ENCODE measurements at places on chromosomes 3 and 15.

DNA sequence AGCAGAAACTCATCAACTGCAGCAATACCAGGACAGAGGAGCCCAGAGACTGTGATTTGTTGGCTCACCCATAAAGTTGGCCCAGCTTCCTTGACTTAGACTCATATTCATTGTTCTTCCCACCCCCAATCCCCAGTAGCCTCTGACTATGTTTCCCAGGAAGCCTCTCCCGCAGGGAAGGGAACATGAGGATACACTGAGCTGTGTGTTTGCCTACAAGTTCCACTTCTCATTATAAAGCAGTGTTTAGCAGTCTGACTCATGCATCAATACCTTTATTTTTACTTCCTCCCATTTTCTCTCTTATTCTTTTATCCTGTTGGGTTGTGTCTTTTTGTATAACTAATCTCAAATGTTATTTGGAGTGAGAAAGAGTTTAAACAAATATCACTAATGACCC is 111.6 kb upstream of the PHLDB2 start:
- H3K4me1 ChIP-seq = no peaks in the 10 kb centered on the region
- H3K36me3 ChIP-seq = no peaks in the 10 kb centered on the region
- H3K27ac ChIP-seq = no peak overlapping the region
- H3K27me3 ChIP-seq = no peaks in the 10 kb centered on the region
- H3K4me3 ChIP-seq = no peak overlapping the region

DNA sequence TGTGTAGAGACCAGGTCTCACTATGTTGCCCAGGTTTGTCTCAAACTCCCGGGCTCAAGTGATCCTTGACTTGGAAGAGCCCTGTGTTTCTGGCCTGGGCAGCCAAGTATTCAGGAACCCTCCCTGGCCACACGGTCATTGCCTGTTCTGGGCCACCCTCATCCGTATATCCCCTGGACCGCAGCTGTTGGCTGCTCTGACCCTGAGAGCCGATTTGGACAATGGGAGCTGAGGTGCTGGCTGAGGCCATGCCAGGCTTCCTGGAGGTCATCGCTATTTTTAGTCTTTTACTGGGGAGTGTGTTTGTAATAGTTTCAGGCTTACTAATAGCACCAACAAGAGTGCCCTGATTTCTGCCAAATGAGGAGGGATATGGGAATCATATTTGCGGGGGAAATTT is 60.7 kb downstream of the ADAMTS7 start:
- no peak overlapping the region for H3K4me3 ChIP-seq
- H3K27ac ChIP-seq = no peak overlapping the region
- H3K27me3 ChIP-seq = no peaks in the 10 kb centered on the region

DNA sequence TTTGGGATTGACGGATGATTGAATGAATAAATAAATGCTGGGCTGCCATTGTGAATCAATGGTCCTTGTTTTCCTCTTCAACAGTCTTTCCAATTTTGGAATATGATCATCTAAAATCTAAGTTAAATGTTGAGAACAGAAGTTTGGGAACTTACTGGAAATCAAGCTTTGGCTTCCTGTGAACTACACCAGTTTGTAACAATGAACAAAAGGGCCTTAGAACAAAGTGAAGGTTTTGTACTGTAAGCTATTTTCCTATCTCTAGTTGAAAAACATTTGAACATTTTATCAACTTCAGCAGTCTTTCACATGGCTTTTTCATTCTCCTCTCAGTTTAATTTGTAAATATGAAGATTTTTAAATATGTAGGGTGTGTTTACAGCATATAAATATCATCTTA is 66.3 kb downstream of the RUBCN start:
- peaks cover 14% of the 10 kb centered on the region for H3K36me3 ChIP-seq
- H3K4me1 ChIP-seq = no peaks in the 10 kb centered on the region
- H3K4me3 ChIP-seq = no peak overlapping the region
- no peaks in the 10 kb centered on the region for H3K27me3 ChIP-seq
- no peak overlapping the region for H3K27ac ChIP-seq

GRCh38 chr3:46831841-46832240 is 31.4 kb downstream of the MYL3 start:
- H3K4me3 ChIP-seq = no peak overlapping the region
- H3K27ac ChIP-seq = no peak overlapping the region
- H3K4me1 ChIP-seq = no peaks in the 10 kb centered on the region
- no peaks in the 10 kb centered on the region for H3K36me3 ChIP-seq
- DNase-seq = no peak

DNA sequence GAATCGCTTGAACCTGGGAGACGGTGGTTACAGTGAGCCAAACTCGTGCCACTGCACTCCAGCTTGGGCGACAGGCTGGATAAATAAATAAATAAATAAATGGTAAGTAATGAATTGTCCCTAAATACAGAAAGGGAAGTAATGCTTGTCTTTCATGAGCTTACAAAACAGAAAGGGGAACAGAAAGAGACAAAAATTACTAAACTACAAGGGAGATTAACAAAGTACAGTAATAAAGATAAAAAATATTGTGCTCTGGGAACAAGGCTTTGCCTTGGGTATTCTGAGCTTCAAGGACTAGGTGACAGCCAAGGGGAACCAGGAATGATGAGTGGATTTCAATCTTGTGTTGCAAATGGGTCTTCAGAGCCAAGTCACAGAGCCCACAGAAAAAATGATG is 9.2 kb upstream of the HLTF start:
- DNase-seq = no peak
- H3K4me1 ChIP-seq = no peaks in the 10 kb centered on the region
- no peak overlapping the region for H3K27ac ChIP-seq
- no peak overlapping the region for H3K4me3 ChIP-seq

DNA sequence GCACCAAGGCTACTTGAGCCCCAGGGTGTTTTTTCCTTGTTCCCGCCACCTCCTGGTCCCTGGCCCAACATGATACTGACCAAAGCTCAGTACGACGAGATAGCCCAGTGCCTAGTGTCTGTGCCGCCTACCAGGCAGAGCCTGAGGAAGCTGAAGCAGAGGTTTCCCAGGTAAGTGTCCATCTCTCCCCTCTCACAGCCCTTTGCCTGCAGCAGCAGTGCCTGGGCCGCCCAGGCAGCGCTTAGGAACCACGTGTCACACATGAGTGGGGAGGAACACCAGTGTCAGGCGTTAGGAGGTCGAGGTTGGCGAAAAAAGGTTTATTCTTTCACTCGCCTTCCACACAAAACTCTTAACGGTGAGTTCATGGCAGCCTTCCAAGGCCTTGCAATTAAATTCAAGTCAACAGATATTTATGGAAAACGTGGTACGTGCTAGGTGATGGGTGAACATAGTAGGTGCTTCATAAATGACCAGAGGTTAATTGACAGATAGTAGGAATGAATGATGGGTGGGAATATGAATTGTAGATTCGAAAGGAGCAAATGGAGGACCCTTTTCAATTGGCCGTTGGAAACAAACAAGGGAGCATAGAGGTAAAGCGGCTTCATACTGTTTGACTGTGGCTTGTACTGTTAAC is 486 bp downstream of the CDIN1 start:
- no peaks in the 10 kb centered on the region for H3K27me3 ChIP-seq
- H3K4me3 ChIP-seq = peak overlapping the region; percentile 86
- peak; percentile 40 for DNase-seq
- peak overlapping the region; percentile 78 for H3K27ac ChIP-seq

DNA sequence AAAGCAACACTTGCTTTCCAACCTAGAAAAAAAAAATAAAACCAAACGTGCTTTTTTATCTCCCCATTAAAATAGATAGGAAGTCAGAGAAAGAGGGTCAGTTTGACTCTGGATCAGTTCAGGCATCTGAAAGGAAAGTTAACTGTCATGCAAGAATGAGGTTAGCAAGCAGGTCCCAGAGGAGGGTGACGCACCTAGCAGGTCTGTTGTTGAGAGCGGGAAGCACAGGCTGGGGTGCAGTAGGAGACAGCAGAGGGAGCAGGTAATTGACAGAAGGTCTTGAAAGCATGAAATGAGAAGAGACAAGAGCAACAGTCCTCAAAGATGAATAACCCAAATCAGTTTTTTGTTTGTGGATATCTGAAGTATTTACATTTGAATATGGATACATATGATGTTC is 82.5 kb downstream of the ANO10 start:
- no peak for DNase-seq
- H3K27ac ChIP-seq = no peak overlapping the region
- H3K36me3 ChIP-seq = no peaks in the 10 kb centered on the region
- H3K4me3 ChIP-seq = no peak overlapping the region
- H3K4me1 ChIP-seq = no peaks in the 10 kb centered on the region

GRCh38 chr3:88003115-88003755 is 55.6 kb downstream of the CGGBP1 start:
- no peak overlapping the region for H3K27ac ChIP-seq
- H3K36me3 ChIP-seq = no peaks in the 10 kb centered on the region
- no peaks in the 10 kb centered on the region for H3K27me3 ChIP-seq
- H3K4me3 ChIP-seq = no peak overlapping the region
- DNase-seq = peak; percentile 28
- peaks cover 5% of the 10 kb centered on the region for H3K4me1 ChIP-seq

- H3K4me1 ChIP-seq = no peaks in the 10 kb centered on the region
- no peaks in the 10 kb centered on the region for H3K36me3 ChIP-seq
- DNase-seq = no peak
- no peaks in the 10 kb centered on the region for H3K27me3 ChIP-seq
Measured at GRCh38 chr3:189690672-189691071, 59.5 kb downstream of the TP63 start.

- H3K36me3 ChIP-seq = no peaks in the 10 kb centered on the region
- H3K27ac ChIP-seq = peak overlapping the region; percentile 94
- H3K4me1 ChIP-seq = peaks cover 45% of the 10 kb centered on the region
- H3K4me3 ChIP-seq = peak overlapping the region; percentile 55
- no peak for DNase-seq
- H3K27me3 ChIP-seq = no peaks in the 10 kb centered on the region
Measured at GRCh38 chr3:10142707-10143560, 1.4 kb downstream of the VHL start.

GRCh38 chr3:175422744-175423143 is 563.6 kb downstream of the NAALADL2 start:
- H3K4me1 ChIP-seq = no peaks in the 10 kb centered on the region
- no peaks in the 10 kb centered on the region for H3K27me3 ChIP-seq
- no peak for DNase-seq
- H3K4me3 ChIP-seq = no peak overlapping the region
- no peak overlapping the region for H3K27ac ChIP-seq

DNA sequence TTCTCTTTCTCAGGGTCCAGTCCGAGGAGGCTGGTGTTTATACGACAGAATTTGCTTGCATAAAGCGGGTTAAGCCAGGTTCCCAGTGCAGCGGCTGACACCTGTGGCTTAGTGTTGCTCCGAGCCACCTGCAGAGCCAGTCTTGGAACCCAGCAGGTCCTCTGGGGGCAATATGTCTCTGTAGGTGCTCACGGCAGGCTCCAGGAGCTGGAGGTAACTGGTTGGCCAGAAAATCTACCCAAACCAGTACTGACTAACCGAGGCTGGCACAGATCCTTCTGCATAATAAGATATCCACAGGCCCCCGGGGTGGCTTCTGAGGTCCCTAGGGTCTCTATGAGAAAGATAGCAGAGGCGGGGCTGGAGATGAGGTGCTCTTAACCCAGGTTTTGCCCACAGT is 3.2 kb downstream of the MGLL start:
- H3K27ac ChIP-seq = no peak overlapping the region
- H3K4me1 ChIP-seq = peaks cover 7% of the 10 kb centered on the region
- no peak overlapping the region for H3K4me3 ChIP-seq
- H3K36me3 ChIP-seq = no peaks in the 10 kb centered on the region
- peaks cover 10% of the 10 kb centered on the region for H3K27me3 ChIP-seq

DNA sequence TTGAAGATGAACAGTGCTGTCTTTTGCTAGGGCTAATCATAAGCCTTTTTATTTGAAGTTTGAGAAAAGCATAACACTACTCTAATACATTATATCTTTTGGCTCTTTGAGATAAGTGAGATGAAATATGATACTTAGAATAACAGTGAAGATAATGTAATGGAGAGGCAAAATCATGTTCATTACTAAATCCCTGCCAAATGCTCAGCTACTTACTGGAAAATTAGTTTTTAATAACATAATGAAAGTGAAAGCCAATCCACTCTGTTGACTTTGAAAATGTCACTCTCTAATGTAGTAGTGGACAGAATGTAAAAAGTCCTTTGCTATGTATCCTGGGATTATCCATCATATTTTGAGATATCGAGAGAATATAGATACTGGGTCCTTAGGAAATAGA is 35.9 kb upstream of the MYH15 start:
- H3K36me3 ChIP-seq = no peaks in the 10 kb centered on the region
- DNase-seq = no peak
- H3K4me3 ChIP-seq = peak overlapping the region; percentile 21
- H3K27ac ChIP-seq = peak overlapping the region; percentile 5
- H3K27me3 ChIP-seq = no peaks in the 10 kb centered on the region
- peaks cover 10% of the 10 kb centered on the region for H3K4me1 ChIP-seq

GRCh38 chr15:42919799-42920518 is 619 bp downstream of the TTBK2 start:
- H3K4me1 ChIP-seq = peaks cover 30% of the 10 kb centered on the region
- H3K27me3 ChIP-seq = no peaks in the 10 kb centered on the region
- peak overlapping the region; percentile 60 for H3K27ac ChIP-seq

- H3K4me3 ChIP-seq = no peak overlapping the region
- no peaks in the 10 kb centered on the region for H3K36me3 ChIP-seq
- no peak overlapping the region for H3K27ac ChIP-seq
- DNase-seq = no peak
- H3K27me3 ChIP-seq = no peaks in the 10 kb centered on the region
Measured at GRCh38 chr3:50661321-50661837, 13.3 kb upstream of the DOCK3 start.

DNA sequence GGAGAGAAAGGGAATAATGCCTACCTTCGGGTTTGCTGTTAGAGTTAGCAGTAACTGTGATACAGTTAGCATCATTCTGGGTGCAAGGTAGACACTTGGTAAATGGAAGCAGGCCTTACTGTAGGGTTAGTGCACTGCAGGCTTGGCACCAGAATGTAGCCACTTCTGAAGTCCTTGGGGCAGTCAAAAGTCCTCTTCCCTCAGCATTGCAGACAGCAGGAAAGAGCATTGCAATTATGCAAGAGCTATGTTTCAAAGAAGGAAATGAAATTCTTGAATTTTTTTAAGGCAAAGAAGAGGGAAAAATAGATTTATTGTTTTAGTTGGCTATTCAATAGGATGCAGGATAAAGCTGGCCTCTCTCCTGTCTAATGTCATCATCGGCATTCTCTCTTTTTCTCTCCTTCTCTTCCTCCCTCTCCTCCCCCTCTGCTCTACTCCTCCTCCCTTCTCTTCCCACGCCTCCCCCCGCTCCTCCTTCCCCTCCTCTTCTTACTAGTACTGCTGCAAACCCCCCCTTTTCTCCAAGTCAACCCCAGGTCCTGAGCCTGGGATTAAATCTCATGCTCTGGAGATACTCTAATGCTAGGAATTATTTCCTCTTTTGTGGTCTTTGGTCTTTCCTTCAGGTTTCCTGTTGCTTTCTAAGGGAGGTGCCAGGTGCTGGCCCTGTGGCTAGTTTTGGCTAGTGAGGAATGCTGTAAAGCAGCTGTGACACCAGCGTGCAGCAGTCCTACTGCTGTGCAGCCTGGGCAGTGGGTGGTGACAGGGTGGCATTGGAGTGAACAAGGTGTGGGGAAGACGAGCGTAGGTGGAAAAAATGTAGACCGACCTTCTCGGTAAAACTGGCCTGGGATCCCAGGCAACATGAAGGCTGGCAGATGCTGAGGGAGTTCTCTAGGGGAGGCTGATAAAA is 21.7 kb downstream of the EEFSEC start:
- no peak overlapping the region for H3K4me3 ChIP-seq
- DNase-seq = no peak
- H3K36me3 ChIP-seq = no peaks in the 10 kb centered on the region
- no peaks in the 10 kb centered on the region for H3K4me1 ChIP-seq
- no peaks in the 10 kb centered on the region for H3K27me3 ChIP-seq

- H3K4me3 ChIP-seq = no peak overlapping the region
- peaks cover 3% of the 10 kb centered on the region for H3K4me1 ChIP-seq
- no peak overlapping the region for H3K27ac ChIP-seq
- H3K27me3 ChIP-seq = no peaks in the 10 kb centered on the region
Measured at GRCh38 chr15:66760968-66761725, 59.1 kb downstream of the SMAD6 start.

Data from CD4-positive, alpha-beta memory T cell (primary cell).